Right hindlimb (tissue), 1 donor: ENCODE measurements at places on chromosomes 13 and 19.

DNA sequence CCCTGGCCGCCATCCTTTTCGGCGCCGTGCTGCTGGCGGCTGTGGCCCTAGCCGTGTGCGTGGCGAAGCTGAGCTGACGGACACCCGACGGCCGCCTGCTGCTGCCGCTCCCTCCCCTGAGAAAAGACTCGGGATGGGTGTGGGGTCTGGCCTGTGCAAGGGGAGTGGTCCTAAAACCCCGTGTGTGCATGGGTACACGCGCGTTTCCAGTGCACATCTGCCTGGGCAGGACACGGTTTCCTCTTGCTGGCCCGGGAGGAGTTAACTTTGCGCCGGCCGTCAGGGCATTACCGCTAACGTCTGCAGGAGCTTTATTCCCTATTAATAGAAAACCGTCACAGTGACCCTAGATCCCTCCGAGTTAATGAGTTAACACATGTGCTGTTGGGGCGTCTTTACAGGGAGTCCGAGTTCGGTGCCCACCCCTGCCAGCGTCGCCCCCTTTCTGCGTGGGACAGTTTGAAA, 1.3 kb downstream of the RGS9BP start:
- no peak for DNase-seq

DNA sequence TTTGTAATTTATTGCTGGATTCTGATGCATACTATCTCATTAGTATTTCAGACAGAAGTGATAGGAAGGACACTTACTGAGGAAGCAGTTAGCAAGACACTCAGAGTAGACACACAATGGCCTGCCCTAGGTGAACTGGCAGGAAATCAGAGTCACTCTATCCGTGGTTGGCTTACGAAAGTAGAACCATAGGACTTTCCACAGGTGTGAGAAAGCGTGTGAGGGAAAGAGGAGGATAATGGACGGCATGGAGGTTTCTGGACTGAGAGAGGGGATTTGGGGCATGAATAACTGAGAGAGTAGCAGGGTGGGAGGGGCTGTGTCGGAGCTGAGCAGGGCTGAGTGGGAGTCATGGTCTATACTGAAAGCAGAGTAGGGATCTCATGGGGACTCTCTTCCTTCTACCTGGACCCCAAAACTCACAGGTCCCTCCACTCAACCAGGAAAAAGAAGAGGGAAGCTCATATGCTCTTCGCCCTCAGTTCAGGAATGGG, 18.7 kb upstream of the EID2 start:
- no peak for DNase-seq

- peak; percentile 91 for DNase-seq
These were observed 264.3 kb downstream of the FOXO1 start for GRCh38 chr13:40401911-40402776.

DNA sequence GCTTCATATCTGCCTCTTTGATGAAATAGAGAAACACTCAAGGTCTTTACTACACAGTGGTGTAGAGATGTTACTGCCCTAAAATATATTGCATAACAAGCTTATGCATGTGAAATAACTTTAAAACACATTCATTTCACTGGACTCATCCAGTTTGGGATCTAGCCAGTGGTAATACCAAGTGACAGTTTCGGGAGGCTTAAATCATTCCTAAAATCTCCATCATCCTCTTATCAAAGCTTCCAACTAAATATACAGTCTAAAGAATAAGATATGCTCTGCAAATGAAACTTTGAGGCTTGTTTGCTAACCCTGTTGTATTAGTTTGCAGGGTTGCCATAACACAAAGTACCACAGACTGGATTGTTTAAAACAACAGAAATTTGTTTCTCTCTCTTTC, 52.8 kb downstream of the THSD1 start:
- no peak for DNase-seq

GRCh38 chr13:83168590-83168989, 713.7 kb downstream of the SLITRK1 start:
- no peak for DNase-seq

GRCh38 chr19:8302357-8302691, 5.8 kb downstream of the CD320 start:
- DNase-seq: peak; percentile 64

GRCh38 chr19:53545271-53546065, 7.5 kb downstream of the ZNF331 start:
- peak; percentile 32 for DNase-seq

GRCh38 chr13:29421118-29421517, 174.4 kb downstream of the SLC7A1 start:
- no peak for DNase-seq

GRCh38 chr13:44697058-44697457, 120.9 kb upstream of the TSC22D1 start:
- DNase-seq: no peak

GRCh38 chr13:48121733-48122132, 26.8 kb upstream of the MED4 start:
- DNase-seq: no peak

- no peak for DNase-seq
These were observed 140.2 kb downstream of the TNFSF13B start for GRCh38 chr13:108409730-108410129.

DNA sequence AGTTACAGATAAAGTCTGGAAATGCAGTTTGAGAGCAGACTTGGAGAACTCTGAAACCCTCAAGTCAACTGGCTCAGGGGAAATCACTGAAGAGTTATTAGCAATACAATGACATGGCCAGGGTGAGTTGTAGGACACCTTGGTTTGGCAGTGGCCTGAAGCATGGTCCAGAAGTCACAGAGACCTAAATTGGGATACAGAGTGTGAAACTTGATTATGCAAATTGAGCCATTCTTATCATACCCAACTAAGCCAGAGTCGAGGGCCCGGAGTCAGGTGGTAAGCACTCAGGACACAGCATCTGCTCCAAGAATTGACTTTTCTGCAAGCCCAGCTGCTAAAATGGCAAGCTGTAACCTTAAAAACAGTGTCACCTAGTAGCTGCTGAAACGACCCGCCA, 224.5 kb downstream of the DCLK1 start:
- DNase-seq: no peak

- DNase-seq: no peak
These were observed 163.7 kb downstream of the KLF12 start for GRCh38 chr13:73970421-73971055.

- no peak for DNase-seq
These were observed 9.0 kb upstream of the ISYNA1 start for GRCh38 chr19:18446811-18447359.

GRCh38 chr13:97978651-97979050, 25.2 kb downstream of the IPO5 start:
- no peak for DNase-seq

- no peak for DNase-seq
These were observed 5.8 kb downstream of the KBTBD7 start for GRCh38 chr13:41188584-41188983.

GRCh38 chr19:55368701-55369563, 1.3 kb downstream of the IL11 start:
- peak; percentile 64 for DNase-seq

DNA sequence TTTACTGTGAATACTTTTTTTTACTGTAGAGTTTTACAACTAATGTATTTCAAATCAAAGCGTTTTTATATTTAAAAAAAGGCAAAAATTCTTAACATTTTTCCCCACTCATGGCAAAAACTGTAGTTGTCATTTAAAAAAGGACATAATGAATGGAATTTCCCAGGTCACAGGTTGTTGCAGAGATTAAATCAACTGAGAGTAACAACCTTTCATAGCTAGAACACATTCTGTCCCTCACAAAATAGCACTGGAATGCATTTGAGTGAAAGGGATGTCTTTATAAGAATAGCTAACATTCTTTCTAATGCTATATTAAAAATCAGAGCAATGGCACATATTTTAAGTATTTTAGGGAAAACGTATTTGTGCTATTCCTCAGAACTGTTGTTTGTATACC, 1393.3 kb upstream of the ATXN8OS start:
- DNase-seq: no peak

- no peak for DNase-seq
These were observed 44.4 kb downstream of the ELF1 start for GRCh38 chr13:40974460-40975407.

- no peak for DNase-seq
These were observed 4.8 kb upstream of the PSMD8 start for GRCh38 chr19:38369584-38369983.

GRCh38 chr19:38191747-38192146, 32.3 kb downstream of the DPF1 start:
- no peak for DNase-seq

DNA sequence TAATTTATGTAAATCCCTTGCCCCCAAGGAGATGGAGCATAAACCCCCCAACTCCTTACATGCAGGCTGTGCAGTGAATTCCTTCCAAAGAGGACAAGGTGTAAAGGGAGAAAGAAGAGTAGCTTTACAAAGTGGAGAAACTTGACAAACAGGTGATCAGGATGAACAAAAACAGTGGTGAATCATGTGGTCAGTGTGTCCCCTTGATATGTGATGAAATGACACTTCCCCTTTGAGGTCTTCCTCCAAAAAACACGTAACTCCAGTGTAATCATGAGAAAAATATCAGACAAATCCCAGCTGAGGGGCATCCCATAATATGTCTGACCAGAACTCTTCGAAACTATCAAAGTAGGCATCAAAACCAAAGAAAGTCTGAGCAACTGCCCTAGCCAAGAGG, 29.5 kb upstream of the AKT2 start:
- no peak for DNase-seq

GRCh38 chr13:43031881-43032280, 8.5 kb downstream of the DNAJC15 start:
- DNase-seq: no peak

DNA sequence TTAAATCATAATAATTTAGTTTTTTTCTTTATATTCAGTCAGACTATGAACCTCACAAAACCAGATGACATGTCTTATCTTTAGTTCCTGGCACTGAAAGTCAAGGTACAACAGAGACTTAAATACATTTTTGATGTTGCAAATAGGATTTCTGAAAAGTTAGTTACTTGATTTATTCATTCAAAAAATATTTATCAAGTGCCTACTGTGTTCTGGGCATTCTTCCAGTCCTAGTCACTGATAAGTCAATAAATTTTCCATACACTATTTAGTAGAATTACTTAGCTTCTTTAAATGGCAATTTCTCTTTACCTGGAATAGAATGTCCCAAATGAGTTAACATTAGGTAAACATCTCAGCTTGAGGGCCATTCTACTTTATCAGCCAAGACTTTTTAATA, 938.3 kb upstream of the PCDH9 start:
- DNase-seq: no peak

- DNase-seq: no peak
These were observed 82.4 kb downstream of the COL4A1 start for GRCh38 chr13:110224519-110224918.

- no peak for DNase-seq
These were observed 54.7 kb upstream of the F7 start for GRCh38 chr13:113050734-113051431.

- DNase-seq: no peak
These were observed 18.6 kb upstream of the TIMM44 start for GRCh38 chr19:7961920-7962626.

- DNase-seq: no peak
These were observed 32.6 kb downstream of the TFDP1 start for GRCh38 chr13:113616991-113617749.

- DNase-seq: no peak
These were observed 523.7 kb upstream of the HTR2A start for GRCh38 chr13:47420568-47420967.

DNA sequence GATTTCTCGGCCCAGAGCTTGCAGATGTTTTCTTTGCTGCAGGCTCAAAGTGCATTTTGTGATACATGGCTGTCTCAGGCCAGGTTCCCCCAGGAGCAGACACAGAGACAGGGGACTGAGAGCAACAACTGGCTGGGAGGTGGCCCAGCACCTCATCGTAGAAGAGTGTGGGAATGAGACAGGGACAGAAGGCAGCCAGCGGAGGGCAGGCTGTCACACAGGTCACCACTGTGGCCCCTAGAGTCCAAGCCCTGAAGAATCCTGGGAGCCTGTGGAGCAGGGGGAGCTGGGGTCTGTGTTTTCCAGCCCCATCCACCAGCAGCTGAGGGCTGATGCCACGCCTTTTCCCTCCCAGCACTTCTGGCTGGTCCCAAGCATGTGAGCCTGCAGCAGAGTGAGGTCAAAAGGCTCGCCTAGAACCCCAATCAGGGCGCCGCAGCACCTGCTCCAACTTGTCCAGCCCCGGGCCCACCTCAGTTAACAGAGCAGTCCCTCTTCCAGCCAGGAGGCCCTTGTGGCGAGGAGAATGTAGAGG, 723.8 kb downstream of the UQCRFS1 start:
- DNase-seq: no peak

- DNase-seq: no peak
These were observed 25.3 kb downstream of the RNASEH2B start for GRCh38 chr13:50934735-50935435.

GRCh38 chr13:100361504-100361903, 227.1 kb downstream of the GGACT start:
- DNase-seq: no peak

DNA sequence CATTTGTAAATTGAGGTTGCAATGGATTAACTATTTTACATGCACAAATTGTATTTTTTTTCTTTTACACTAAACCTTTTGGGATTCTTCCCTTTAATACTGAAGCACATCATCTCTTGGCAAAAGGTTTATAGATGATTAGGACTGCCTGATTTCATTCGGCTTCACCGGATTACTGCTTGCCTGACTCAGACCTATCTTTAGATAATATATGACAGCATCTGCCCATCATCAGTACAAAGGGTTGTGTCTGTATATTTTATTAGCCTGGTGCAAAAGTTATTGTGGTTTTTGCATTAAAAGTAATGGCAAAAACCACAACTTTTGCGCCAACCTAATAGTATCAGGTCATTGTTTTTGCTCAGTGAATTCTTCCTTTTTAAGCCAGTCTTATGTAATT, 316.2 kb upstream of the HTR2A start:
- DNase-seq: no peak

- DNase-seq: no peak
These were observed 35.3 kb upstream of the MYO16 start for GRCh38 chr13:108594153-108594552.

DNA sequence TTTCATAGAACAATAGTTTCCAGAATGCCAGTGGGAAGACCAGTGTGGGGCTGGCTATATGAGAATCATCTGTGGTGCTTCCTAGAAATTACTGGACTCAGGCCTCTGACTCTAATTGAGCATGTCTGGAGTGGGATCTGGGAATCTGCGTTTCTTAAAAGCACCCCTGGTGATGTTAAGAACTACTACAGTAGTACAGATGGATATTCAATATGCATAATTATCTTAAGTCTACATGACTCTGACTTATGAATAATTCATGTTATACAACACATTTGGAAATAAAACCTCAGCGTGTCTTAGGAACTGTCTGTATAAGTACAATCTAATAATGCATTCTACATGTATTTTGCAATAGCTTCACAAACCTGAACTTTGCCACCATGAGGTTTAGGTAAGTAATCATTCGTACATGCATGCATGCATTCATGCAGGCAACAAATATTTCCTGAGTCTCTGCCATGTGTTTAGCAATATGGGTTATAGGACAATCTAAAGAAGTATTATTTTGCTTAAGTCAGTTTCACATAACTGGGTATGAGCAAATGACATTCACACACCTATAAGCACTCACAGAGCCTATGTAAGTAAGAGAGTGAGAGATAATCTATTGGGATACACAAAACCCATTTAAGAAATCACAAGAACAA, 62.0 kb downstream of the EPSTI1 start:
- DNase-seq: no peak
